T-helper 17 cell (primary cell): ENCODE measurements at places on chromosomes 11 and 22.
A peak's percentile ranks its signal among the peaks of the same experiment; 100 is the strongest.

DNA sequence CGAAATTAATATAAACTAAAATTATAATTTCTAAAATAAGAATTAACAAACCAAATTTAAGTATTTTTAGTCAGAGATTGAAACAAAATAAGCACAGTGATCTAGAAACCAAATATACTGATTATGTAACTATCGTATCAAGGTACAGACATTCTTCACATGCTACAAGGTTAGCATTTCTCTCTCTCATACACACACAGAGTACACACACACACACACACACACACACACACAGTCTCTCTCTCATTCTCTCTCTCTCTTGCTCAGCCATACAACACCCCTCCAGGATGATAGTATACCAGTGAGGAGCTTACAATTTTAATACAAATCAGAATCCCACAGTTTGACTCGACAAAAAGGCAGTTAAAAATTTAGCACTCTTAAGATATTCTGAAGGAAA, 66.0 kb downstream of the RDX start:
- DNase-seq = no peak

DNA sequence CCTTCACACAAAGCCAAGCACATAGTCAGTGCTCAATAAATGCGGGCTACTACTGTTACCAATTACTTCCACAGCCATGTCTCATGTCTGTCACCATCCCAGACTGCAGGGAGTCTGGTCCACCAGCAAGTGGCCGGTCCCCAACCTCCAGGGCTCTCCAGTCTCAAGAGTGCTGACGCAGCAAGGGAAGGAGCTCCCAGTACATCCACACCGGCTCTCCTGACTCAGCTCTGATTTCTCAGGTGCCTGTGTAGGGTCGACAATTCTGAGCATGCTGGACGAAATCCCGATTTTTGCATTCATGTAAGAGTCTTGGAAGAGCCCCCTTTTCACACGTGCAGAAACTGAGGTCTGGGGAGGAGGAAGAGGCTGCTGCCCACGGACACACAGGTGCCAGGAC, 10.3 kb upstream of the NEFH start:
- DNase-seq = no peak

GRCh38 chr11:128405714-128406662, 181.4 kb downstream of the ETS1 start:
- DNase-seq = no peak

- DNase-seq = peak; percentile 33
These were observed 16.3 kb downstream of the OR2AG2 start for GRCh38 chr11:6755303-6755952.

DNA sequence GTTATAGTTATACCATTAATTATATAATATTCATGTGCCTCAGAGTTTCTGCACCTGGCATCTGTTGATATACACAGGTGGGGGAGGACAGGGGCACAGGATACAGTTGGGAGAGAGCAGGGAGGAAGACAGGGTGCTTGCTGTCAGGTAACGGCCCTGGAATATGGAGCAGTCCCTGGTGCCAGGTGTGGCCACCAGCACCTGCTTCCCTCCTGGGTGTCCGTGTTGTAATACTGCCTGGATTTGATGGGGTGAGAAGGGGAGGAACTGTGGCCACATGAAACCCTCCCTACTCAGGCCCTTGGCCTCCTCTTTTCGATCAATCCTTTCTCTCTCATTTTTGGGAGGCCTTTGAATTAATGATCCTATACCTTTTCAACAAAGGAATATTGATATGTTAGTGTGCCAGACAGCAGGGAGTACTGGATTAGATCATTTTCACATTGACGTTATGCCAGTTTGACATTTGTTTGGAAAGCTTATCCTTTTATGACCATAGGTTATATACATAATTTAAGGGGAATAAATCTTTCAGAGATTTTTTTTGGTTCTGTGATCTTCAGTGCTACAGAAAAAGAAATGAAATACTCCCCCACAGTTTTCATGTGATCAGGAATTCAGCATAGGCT, 88.6 kb downstream of the TEAD1 start:
- no peak for DNase-seq

DNA sequence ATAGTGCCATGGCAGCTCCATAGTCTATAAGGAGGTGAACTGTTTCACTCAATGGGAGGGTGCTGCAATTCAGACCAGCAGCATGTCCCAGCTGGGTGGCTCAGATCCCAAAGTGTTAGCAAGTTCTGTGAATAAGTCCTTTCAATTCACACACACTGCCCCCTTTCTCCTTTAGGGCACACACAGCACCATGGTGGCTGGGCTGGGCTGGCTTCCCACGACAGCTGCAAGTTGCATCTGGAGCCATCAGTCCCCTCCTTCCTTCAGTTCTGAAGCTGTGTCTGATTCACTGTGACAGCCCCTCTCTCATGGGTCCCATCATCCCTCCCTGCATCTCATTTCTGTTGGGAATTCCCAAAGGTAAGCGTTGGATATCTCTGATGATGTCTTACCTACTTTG, 324.1 kb upstream of the NCAM1 start:
- no peak for DNase-seq

- no peak for DNase-seq
These were observed 17.3 kb upstream of the SLC29A2 start for GRCh38 chr11:66388780-66389386.

- DNase-seq = no peak
These were observed 16.5 kb downstream of the CERK start for GRCh38 chr22:46721501-46722085.

DNA sequence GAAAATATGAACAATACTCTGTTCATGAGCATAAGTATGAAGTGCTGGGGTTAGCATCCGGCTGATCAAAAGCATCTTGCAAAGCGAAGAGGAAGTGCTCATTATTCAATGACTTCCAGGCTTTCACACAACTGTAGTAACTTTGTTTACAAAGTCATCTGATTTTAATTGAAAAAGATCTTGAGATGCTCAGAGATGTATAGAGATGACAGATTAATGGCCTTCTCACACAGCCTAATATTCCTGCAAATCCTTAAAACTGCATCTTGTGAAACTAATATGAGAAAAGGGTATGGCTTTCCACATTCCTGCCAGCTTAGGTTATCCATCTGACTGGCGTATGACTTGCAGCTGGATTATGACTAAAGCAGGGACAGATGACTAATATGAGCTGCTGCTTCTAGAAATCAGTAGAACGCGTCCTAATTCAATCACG, 125.4 kb downstream of the CASP12 start:
- DNase-seq = no peak

DNA sequence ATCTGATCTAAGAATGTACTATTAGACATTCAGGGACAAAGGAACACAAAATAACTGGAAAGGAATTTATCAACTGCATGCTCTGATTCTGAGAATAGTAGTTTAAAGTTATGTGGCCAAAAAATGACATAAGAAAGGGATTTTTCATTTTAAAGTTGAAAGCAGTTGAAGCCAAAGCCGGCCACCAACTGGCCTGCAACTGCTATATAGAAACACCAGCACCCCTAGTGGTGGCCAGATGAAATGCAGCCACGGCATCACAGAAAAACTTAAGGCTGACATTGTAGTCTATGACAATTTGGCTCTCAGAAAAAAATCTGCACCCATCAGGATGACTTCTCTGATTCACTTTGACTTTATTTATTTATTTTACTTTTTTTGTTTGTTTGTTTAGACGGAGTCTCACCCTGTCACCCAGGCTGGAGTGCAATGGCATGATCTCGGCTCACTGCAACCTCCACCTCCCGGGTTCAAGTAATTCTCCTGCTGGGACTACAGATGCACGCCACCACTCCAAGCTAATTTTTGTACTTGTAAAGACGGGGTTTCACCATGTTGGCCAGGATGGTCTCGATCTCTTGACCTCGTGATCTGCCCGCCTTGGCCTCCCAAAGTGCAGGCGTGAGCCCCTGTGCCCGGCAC, 59.2 kb downstream of the SLC35F2 start:
- DNase-seq = peak; percentile 20

GRCh38 chr11:2577031-2577990, 122.5 kb downstream of the KCNQ1OT1 start:
- DNase-seq = no peak

DNA sequence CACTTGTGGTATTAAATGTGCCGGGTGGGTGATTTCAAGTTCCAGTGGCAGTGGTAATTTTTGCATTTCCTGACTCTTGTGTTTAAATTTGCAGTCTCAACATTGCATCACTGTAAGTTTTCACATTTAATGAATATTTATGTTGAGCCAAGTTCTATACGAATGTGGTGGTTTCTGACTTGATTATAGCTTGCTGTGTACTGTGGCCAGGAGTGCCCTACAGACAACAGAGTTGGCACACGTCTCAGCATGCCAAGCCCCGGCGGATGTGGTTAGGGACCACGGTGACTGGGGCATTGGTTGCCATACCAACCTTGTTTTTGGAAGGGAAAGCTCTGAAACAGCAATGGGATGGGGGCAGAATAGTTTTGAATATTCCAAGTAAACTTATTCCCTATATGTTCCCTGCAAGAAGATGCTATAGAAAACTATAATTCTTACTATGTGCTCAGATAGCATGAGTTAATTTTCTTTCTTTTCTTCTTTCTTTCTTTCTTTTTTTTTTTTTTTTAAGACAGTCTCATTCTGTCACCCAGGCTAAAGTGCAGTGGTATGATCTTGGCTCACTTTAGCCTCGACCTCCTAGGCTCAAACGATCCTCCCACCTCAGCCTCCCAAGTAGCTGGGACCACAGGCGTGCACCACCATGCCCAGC, 16.0 kb downstream of the ZNRF3 start:
- DNase-seq = no peak

GRCh38 chr11:73145986-73146575, 4.0 kb upstream of the FCHSD2 start:
- DNase-seq = no peak

- peak; percentile 21 for DNase-seq
These were observed 536 bp downstream of the YWHAH start for GRCh38 chr22:31944700-31945442.

- DNase-seq = no peak
These were observed 157.6 kb upstream of the BLID start for GRCh38 chr11:122273476-122274191.

- DNase-seq = no peak
These were observed 349.9 kb upstream of the ANO3 start for GRCh38 chr11:25981998-25982397.

- DNase-seq = no peak
These were observed 31.4 kb downstream of the KCNC1 start for GRCh38 chr11:17766073-17766359.

DNA sequence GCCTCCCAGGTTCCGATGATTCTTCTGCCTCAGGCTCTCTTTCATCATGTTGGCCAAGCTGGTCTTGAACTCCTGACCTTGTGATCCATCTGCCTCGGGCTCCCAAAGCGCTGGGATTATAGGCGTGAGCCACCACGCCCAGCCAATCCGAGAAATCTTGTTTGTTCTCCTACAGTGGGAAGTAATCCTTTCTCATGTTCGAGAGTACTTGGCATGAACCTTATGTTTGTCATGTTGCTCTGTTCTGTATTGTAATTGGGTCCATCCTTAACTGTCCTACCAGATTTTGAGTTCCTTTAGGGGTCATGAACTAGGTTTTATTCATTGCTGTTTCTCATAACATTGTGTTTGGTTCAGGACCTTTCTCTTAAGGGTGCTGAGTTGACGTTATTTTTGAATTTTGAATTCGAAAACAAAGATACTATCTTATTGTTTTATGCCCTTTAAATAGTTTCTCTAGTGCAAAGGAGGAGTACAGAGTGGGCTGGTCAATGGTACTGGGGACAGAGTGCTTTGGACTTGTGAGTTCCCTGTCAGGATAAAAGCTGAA, 113.4 kb upstream of the RRM1 start:
- DNase-seq = no peak

GRCh38 chr11:132430429-132431062, 1060.1 kb downstream of the NTM start:
- no peak for DNase-seq

- no peak for DNase-seq
These were observed 750 bp upstream of the NAT10 start for GRCh38 chr11:34104680-34105078.

DNA sequence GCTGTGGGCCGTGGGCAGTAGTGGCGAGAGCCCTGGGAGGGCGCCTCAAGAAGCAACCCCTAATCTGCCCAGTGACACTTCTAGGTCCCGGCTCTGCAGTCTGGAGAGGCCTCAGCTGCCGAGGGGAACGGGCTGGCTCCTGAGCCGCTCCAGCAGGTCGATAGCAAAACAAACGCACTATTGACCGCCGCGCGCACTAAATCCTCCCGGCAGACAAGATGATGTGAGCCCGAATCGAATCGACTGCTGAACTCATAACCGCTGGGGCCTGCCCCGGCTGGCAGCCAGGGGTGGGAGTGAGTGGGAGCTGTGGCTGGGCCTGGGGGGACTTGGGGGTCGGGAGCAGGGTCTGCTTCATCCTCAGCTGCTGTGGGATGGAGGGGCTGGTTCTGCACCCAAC, 36.1 kb downstream of the FLRT1 start:
- DNase-seq = no peak

DNA sequence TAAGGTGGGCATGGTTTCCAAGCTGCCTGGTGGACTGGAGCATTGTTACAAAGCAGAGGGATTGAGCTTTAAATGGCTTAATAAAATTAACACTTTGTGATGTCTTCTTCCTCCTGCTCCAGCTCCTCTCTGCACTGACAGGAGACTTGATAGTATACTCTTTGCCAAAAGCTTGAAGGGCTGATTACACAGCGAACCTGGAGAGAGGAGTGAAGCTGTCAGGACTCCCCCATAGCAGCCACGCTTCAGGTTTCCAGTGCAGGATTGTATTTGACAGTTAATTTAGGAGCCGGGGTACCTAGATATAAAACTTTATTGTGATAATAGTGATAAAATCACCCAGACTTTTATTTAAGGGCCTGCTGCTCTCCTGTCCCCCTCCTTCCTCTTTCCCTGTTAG, 50.0 kb downstream of the TRIM44 start:
- DNase-seq = no peak

DNA sequence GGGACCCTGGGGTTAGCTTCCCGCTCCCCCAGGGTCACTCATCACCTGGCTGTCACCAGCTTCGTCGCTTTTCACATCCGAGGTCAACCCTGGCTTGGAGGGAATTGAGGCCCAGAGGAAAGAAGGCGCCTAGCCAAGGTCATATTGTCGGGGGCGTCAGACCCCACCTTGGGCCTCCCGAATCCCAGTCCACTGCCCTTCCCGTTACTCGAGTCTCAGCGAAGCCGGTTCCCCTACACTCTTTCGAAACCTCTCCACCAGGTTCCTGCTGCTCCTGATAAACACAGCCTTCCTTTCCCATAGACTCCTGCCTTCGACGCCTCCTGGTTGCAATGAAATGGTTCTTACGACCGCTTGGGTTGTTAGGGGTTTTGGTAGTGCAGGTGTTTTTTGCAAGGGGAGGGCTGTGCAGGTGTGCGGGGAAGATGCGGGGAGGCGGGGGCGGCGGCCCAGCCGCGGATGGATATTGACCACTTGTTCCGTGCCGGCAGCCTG, 642 bp downstream of the NAA40 start:
- no peak for DNase-seq

- DNase-seq = peak; percentile 15
These were observed 12.1 kb downstream of the OR10D3 start for GRCh38 chr11:124195189-124195734.
